ENCODE measurements at places on chromosomes 1 and 21.

DNA sequence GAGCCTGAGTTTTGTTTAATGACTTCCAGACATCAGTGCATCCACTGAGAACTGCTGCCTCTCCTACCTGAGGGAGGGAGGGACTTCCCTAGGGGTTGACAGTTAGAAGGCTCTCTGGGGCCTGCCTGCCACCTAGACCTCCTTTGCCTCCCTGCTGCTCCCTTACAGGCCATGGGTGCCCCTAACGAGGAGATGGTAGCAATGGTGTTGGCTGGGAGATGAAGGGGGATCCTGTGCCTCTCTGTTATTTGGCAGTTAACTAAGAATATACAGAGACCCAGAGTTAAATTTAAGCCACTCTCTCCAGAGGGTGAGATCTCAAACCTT is 66.1 kb downstream of the UBE2U start:
- no peak for DNase-seq

GRCh38 chr1:32920833-32921232 is 19.6 kb upstream of the TMEM54 start:
- DNase-seq, result no peak

DNA sequence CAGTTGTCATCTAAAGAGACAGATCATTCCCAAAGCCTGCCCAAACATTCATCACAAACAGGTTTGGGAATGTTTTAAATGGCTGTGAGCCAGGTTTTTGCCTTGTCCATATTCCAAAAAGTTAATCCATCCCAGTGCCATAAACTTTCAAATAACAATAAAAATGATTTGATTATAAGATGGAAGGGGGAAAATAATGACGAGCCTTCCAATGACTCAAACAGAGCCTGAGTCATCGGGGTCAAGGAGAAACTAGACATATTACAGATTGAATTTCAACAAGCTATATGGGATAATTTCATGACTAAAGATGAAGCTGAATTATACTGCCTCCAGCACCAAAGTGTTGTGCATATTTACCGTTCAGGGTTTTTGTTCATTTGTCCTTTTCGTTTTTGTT is 195.8 kb upstream of the PKN2 start:
- DNase-seq, result no peak

GRCh38 chr21:15293240-15293639 is 228.4 kb upstream of the NRIP1 start:
- DNase-seq, result no peak

- DNase-seq, result no peak
Observed at GRCh38 chr1:66281808-66282207, 252.1 kb upstream of the SGIP1 start.

DNA sequence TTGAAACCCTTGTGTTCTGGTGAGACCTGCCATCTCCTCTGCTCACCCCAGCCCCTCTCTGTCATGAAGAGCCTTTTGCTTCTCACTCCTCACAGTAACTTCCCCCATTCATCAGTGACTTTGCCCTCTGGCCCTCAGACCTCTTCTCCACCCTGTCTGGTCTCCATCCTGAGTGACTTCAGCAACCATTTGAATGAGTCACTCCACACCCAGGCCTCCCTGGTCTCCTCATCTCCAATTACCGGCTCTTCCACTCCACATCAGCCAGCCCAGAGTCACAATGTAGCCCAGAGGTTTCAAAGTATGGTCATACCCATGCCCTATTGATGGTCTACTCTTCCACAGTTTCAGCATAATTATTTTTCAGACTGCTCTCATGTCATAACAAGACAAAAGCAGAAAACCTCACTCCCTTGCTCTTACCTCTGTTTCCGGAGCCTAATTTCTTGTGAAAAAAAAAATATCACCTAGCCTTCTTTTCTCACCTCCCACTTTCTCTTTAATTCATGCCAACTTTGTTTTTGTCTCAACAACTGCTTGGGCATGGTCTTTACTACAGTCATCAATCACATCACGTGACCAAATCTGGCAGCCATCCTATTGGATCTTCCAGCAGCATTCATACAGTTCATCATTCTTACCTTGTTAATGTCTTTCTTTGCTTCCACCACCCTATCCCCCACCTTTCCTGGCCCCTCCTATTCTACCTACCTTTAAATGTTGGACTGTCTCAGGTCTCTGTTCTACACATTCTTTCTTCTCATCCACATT is 35.6 kb upstream of the NEK7 start:
- no peak for DNase-seq

All from stimulated activated CD4-positive, alpha-beta T cell treated with anti-CD3 and anti-CD28 coated beads, TNF-alpha, amount 100 ng/mL, for 4 hours (primary cell).